ENCODE measurements at places on chromosomes 2 and 18.

- no peak for DNase-seq
Measured at GRCh38 chr2:182047544-182047943, 61.9 kb downstream of the PPP1R1C start.

DNA sequence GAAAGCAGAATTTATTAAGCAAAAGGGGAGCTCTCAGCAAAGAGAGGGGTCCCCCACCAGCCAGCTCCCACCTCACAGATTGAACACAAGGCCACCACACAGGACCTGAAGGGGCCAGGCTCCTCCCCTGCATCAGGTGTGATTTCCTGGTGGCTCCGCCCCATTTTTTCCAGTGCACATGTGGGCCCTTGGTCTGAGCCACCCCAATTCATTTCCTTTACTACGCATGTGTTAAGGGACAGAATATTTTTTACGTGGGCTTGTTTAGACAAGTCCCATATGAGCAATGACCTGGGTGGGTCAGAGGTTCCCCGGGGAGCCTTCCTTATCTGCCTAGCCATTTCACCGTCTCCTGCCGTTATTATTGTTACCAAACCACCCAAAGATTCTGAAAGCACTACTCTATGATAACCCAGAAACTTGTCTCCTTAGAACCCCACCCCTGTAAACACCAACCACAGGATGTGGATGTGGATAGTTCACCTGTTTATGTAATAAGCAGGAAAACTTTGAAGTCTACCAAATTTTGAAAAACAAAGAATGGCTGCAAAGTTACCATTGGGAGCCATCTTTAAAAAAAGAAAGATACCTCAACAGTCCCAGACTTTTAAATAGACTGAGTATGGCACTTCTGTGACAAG lies 191.7 kb downstream of the CD226 start:
- no peak for DNase-seq

DNA sequence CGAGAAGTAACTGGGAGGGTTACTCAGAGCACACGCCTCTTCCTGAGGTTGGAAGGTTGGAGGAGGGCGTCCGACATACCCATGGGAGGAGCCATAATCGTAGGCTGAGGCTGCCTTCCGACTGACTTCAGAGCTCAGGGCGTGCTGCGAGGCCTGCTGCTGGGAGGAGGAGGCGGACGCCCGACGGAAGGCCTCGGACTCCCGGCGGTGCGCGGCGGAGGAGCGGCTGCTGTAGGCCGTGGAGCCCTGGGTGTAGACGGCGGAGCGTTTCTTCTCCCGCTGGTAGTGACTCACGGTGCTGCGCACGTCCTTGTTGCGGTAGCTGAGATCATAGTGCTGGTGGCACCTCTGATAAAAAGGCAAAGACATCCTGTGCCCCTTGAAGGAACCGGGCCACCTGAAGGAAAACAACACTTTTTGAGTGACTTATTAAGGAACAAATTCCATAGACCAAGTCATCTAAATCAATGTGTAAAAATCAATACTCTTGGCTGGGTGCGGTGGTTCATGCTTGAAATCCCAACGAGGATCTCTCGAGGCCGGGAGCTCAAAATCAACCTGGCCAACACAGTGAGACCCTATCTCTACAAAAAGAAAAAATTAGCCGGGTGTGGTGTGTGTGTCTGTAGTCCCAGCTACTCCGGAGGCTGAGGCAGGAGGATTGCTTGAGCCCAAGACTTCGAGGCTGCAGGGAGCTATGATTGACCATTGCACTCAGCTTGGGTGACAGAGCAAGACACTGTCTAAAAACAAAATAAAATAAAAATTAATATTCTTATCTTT lies 4.7 kb downstream of the MYOM1 start:
- DNase-seq: no peak

GRCh38 chr18:7537145-7537544 lies 30.0 kb upstream of the PTPRM start:
- DNase-seq: no peak

GRCh38 chr2:12352889-12353288 lies 363.8 kb upstream of the TRIB2 start:
- DNase-seq: no peak

DNA sequence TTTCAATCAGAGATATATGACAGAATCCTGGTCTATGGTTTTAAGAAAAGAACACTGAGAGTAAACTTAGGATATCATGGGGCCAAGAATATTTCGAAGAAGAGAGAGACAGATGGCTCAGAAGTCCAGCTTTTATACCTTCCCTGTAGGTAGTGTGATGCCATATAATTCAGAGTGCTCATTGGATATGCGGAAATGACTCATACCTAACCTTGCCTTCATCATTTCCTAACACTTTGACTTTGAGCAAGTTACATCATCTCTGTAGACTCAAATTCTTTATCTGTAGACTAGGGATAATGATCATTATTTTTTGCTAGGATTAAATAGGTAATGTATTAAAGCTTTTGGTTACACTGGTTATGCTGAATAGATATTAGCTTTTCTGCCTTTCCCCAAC lies 461.6 kb upstream of the CNTNAP5 start:
- DNase-seq: no peak

DNA sequence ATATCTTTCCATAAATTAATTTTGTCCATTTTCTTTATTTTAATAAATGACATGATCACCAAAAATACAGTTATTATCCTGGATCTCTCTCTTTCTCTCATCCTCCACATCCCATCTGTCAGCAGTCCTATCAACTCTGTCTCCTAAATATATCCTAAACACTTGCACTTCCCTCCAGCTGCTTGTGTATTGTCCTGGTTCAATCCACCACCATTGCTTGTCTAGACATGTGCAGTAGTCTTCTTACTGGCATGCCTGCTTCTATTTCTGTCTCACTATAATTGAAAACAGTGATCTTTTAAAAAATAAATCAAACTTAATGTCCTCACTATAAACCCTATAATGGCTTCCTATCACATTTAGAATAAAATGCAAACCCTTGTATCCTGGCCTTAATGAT lies 2168.6 kb upstream of the PIK3C3 start:
- no peak for DNase-seq

DNA sequence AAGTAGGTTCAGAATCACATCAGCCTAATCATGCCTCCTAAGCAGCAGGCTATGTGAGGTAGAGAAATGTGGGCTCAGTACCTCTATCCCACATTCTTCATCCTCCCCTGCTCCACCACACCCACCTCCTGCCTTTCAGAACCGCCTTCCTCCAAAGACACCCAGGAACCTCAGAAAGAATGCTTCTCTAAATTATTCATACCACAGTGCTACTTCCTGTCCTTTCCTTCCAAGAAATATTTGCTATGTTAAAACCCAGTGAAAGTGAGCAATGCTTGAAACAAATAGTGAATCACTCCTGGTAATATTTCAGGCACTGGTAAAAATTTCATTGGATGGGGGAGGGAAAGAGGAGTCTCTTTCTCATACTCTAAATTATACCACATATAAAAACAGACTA lies 24.0 kb upstream of the CREB1 start:
- DNase-seq: no peak

DNA sequence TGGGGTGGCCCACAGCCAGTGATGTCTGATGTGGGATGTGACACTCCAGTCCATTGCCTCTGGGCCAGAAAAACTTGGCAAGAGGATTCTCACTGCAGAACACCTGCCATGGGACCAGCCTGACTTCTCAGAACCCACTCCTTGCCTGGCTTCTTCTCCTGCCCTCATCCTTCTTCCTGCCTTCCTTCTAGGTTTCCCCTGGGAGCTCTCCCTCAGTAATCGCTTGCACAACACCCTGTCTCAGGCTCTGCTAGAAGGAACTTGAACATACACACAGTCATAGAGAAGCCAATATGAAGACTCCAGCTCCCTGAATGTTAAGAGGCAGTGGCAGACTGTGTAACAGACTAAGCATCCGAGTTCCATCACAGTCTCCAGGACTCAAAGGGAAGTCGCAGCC lies 4.3 kb upstream of the COL6A3 start:
- no peak for DNase-seq

DNA sequence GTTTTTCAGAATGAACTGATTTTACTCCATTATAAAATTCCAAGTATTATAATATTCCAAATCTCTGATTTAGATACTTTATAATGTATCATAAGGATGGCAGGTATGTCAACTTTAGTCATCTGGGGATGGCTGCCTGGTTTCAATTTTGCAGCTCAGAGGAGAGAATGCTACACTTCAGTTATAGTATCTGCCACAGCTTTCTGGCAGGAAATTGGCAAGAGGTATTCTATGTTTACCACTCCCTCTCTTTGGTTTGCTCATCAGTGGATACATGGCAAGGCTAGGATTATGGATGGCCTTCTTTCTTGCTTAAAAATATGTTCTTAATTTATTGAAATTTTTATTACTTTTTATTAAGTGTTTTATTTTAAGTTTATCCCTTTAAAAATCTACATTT lies 67.0 kb upstream of the TNFRSF11A start:
- DNase-seq: no peak

DNA sequence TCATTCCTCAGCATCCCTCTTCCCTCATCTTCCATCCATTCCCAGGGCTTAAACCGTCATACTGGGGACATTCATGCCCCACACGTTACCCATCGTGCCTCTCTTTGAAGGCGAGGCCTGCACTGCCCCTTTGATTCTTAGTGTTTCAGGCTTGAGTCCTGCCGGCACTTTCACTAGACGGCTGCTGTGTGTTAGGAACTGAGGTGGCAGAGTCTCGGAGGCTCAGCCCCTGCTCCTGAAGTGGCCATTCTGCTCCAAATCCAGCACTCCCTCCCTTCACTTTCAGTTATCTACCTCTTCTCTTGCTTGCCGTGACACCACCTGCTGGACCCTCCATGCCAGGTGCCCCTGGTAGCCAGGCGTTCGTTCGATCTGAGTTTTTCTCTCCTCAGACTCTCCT lies 43.0 kb downstream of the GRHL1 start:
- DNase-seq: no peak

- no peak for DNase-seq
Measured at GRCh38 chr2:10170256-10170655, 47.7 kb downstream of the RRM2 start.

Measured in NCI-H524 (cell line).